ENCODE measurements at places on chromosomes 11 and 22. TPM values are rescaled to one million over a fixed set of nuclear protein-coding genes. Genes with fewer than 3 reads are reported as not detected.

GRCh38 chr11:60145677-60146076 is 37.2 kb downstream of the MS4A6A start:
- DNase-seq, result no peak

DNA sequence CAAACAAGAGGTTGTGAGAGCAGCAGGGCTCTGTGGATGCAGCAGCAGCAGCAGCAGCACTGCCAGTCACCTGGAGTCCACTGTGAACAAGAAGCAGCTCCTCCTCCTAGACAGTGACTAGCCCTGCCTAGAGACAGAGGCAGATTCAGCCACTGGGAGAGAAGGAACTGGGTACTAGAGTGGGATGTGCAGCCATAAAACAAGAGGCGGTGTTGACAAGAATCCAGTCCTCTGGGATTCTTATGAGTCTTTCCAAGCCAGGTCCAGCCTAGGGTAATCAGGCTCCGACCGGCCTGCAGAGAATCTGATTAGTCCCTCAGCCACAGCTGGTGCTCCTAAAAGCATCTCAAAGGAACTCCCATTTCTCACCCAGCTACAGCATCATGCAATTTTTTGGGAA is 83.9 kb upstream of the USP47 start:
- no peak for DNase-seq

DNA sequence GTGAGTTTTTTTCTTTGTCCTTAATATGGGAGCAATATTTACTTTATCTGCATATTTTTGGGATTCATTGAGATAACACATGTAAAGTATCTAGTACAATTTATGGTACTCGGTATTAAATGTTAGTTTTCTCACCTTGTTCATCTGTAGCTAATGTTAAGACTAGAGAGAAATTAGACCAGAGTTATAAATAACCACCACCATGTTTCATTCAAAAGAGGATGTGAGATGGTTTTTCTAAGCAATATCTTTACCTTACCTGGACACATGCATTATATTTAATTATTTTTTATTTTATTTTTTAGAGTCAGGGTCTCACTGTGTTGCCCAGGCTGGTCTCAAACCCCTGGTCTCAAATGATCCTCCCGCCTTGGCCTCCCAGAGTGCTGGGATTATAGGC is 18.4 kb downstream of the ARHGAP42 start:
- DNase-seq, result no peak

GRCh38 chr11:47403571-47403970 is 4.8 kb upstream of the SLC39A13 start:
- no peak for DNase-seq

GRCh38 chr11:134921938-134922337 is 509.9 kb upstream of the B3GAT1 start:
- DNase-seq, result no peak

KRTAP5-10 gene
- total RNA-seq, result 0.58 TPM

DNA sequence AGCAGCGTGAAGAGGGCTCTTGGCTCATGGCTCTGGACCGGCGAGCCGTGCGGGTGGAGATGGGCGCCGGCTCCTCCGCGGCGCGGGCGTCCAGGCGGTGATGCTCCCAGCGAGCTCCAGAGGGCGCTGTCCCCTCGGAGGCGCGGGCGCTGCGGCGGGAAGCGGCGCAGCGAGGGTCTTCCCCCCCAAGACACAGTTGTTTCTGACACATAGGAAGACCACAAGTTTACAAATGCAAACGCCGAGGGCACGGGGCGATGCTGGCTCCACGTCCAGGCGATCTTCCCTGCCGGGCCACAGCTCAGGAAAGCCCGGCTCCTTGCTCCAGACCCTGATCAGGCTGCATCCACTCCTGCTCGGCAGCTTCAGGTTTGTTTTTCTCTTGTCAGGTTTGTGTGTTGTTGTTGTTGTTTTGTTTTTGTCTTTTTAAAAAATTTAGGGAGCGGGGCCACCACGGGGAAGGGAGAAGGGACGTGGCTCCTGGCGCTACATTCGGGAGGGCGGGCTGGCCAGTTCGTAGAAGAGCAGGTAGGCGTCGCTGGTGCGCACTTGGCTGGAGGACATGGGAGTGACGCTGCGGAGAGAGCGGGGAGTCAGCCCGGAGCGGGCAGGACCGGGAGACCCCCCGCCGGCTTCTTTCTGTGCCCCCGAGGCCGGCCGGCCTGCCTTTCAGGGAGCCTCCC is 10.0 kb upstream of the MFRP start:
- DNase-seq, result peak; percentile 89

GRCh38 chr11:108432783-108433182 is 34.5 kb downstream of the C11orf65 start:
- DNase-seq, result no peak

DNA sequence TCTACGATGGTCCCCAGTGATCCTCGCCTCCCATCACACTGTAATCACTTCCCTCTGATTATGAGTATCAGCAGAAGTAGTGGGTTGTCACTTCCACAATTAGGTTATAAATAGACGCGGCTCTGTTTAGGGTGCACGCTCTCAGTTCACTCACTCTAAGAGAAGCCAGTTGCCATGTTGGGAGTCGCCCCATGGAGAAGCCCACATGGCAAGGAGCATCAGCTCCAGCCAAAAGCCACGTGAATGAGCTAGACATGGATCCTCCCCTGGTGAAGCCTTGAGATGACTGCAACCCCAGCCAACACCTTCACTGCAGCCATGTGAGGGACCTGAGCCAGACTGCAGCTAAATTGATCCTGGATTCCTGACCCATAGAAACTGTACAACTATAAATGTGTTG is 26.4 kb upstream of the MYOD1 start:
- no peak for DNase-seq

GRCh38 chr11:61855939-61856680 is 28.0 kb downstream of the FADS2 start:
- DNase-seq, result no peak

NXPE4 gene
- 142 TPM for total RNA-seq

GRCh38 chr11:11332141-11332710 is 20.8 kb downstream of the CSNK2A3 start:
- DNase-seq, result no peak

CCDC116 gene
- total RNA-seq, result 0.53 TPM

BBOX1 gene
- total RNA-seq, result not detected

- DNase-seq, result peak; percentile 18
Observed at GRCh38 chr22:30869667-30870395, 98.7 kb downstream of the MORC2 start.

- peak; percentile 73 for DNase-seq
Observed at GRCh38 chr11:67674442-67674871, at the start of gene ALDH3B2. TSS of gene ALDH3B2 (minus strand) at chr11:67674623. CDS start at chr11:67666935, 7,688 bp downstream.

- DNase-seq, result no peak
Observed at GRCh38 chr11:15107730-15108515, 6.8 kb upstream of the INSC start.

GRIK4 gene
- 0.15 TPM for total RNA-seq

C22orf31 gene
- not detected for total RNA-seq

DNA sequence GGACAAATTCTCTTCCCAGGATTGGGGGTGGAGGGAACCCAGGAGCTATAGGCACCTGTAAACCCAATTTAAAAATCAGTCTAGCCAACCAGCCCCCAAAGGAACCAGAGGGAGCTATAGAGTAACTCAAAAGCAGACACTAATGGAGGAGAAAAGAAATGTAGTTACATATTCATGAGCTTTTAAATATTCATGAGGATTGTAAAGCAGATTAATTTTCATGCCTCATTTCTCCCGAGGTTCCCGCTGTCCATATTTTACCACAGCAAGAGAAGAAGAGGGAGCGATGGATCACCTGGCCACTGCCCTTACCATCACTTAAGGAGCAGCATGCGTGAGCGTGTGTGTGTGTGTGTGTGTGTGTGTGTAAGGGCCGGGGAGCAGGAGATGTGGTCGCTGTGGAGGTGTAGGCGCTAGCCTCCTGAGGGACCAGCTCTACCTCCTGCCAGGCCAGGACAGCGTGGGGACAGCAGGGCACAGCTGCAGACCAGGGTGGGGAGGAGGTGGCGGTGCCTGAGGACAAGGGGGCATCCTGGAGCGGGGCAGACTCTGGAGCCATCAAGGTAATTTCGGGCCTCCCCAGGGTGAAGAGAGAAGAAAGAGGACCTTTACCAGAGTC is 100.7 kb upstream of the THY1 start:
- no peak for DNase-seq

DNA sequence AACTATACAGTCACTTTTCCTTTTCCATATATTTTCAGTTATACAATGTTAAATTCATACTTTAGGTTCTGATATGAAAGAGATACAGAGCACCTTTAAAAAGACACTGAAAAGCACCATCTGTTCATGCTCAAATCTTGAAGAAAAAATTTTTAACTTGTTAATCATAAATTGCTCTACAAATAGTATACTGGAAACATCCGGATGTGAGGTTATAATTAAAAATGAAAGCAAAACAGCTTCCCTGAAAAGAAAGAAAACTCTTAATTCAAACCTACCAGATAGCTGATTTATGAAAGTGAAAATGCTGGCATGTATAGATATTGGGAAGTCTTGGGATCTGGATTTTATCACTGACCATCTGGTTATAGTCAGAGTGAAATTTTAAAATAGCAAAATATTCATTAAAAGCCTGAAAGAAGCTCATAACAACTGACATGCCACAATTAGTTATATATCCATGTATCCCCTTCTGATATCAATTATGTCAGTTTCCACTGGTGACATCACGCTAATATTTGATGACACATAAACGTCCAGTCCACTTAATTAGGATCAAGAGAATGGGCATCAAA is 740.0 kb downstream of the DLG2 start:
- DNase-seq, result no peak

DNA sequence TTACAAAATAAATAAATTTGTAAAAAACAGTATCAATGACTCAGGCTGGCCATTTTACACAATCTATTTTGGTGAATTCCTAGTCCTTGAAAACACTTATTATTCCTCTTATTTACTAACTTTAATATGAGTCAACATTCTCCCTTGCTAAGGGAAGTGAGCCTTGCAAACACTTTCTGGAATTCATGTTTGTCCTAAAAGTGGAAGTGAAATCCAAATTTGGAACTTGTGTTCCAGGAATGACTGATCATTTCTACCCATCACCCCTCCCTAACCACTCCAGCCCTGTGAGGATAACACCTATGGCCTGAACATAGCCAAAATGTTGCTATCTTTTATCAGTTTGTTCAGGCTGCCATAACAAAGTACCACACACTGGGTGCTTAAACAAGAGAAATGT is 83.1 kb downstream of the OR5AK2 start:
- no peak for DNase-seq

- no peak for DNase-seq
Observed at GRCh38 chr11:95337972-95338429, 107.0 kb upstream of the SESN3 start.

GRIA4 gene
- 0.89 TPM for total RNA-seq

GRCh38 chr11:11717064-11717725 is 95.4 kb upstream of the GALNT18 start:
- no peak for DNase-seq

DNA sequence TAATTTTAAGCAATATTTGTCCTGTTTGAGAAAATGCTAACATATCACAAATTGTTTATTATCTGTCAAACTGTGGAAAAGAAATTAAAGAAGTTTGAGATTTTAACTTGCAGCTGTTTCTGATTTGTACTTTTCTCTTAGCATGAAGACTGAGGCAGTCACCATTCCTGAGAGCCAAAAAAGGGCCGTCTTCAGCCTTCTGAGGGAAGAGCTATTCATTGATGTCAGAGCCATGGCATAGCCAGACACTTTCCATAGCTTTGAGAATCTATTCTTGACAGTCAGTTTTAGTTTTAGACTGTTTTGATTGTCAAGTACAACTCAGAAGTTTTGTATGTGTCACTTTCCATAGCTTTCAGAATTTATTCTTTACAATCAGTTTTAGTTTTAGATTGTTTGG is 32.1 kb downstream of the YAP1 start:
- DNase-seq, result no peak

PLEKHA7 gene
- total RNA-seq, result 110 TPM

GRCh38 chr11:78071717-78072116 is 7.9 kb downstream of the NDUFC2 start:
- DNase-seq, result no peak

DNA sequence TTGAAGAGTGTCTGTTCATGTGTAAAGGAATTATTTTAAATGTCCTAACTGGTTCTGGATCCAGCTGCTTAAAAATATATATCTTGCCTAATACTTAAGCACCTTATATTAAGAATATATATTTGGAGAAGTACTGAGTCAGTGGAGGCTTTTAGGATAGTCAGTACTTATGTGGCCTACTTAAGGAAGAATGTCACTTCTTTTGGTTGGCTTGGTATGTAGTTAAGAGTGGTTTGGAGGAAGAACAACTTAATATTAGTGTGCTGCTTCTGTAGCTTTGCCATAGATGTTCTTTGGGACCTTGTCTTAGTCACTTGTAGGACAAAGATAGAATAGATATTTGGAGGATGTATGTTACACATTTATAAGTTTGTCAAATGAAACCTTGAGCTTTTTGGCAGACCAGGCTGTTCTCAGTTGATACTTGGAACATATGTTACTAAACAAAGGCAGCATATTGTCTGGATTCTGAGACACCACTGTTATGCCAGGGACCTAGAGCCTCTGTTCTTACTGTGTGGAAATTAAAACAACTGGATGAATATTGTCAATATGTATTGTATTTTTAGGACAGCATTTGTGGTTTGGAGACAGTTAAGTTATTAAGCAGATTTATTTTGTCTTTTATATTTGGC is 4.9 kb downstream of the HIPK3 start:
- no peak for DNase-seq

Measured in left colon (tissue), 2 donors.